Activated effector memory CD4-positive, alpha-beta T cell treated with Interleukin-2 at 50 U/mL for 16 hours (primary cell): ENCODE measurements at places on chromosomes 7 and 10.

DNA sequence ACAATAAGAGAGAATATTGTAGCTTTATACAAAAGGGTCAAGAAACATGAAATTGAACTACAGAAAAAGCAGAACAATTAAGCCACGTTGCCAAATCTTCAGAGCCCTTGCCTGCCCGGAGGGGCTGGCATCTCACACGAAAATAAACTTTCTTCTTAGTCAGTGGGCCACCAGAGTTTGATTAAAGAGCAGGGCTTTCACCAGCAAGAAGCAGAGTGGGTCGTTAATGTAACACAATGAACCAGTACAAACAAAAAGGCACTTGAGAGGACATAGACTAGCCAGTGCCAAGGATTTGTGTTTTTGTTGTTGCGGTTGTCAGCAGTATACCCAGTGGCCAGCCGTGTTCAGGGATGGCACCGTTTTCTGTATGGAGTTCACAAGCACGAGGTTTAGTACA lies 155.4 kb downstream of the NRP1 start:
- no peak for DNase-seq

GRCh38 chr7:95205665-95206225 lies 118.6 kb downstream of the PON1 start:
- no peak for DNase-seq

- no peak for DNase-seq
Observed at GRCh38 chr7:24801883-24802282, 44.6 kb upstream of the GSDME start.

DNA sequence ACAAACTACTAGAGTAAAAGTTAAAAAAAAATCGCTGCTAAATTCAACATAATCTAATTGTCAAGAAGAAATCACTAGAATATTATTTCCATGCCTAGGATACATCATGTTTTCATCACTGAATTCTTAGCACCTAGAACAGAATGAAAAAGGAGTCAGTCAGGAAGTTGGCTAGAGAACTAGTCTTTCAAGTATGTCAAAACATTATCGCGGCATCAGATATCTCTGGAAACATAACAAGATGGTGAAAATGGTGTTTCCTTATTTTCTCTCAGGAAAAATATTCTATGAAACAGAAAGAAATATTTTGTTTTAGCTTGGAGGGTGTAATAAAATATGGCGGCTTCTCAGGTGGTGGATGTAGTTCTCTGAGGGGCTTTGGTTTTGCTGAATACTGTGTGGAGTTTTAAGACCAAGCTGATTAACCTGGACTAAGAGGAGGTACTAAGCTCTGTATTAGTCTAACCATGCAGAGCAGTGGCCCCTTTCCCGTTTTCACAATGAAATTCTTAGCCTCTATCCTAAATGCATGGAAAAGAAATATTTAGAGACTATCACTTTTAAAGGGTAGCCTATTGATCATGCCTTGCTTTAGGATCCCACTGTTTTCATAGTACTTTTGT lies 205.6 kb downstream of the MDFIC start:
- DNase-seq, result no peak

GRCh38 chr10:14498326-14498725 lies 167.6 kb upstream of the FRMD4A start:
- no peak for DNase-seq

DNA sequence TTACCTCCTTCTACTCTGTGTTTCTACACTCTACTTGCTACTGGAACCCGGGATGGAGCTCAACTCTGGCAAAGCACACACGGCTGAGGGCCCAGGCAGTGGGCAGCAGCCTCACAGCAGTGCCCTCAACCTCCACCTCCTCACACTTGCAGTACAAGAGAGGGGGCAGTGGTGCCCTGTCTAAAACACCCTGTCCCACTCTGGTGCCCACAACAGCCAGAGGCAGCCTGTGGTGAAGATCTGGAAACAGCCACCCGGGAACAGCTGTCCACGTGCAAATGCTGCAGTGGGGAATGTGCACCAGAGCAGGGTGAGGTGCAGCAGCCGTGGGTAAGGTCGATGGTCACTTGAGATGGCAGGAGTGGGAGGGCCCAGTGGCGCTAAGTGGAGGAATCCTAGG lies 13.7 kb downstream of the MAT1A start:
- DNase-seq, result no peak

GRCh38 chr7:156759579-156760202 lies 119.1 kb downstream of the RNF32 start:
- no peak for DNase-seq

GRCh38 chr7:87003872-87004798 lies 55.3 kb downstream of the ELAPOR2 start:
- DNase-seq, result no peak

DNA sequence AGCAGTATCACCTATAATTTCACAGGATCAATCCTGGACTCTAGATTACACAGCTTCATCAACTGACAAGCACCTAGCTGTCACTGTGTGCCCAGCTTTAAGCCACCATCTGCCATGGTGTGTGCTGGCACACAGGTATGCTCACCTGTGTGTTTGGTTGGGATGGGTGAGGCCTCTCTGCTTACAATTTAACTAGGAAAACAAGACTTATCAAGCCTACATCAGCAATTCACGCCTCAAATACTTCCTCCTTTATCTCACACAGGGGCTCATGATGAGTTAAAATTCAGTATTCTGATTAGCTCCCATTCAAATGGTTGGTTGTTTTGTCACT lies 608.2 kb downstream of the PARD3 start:
- DNase-seq, result no peak

DNA sequence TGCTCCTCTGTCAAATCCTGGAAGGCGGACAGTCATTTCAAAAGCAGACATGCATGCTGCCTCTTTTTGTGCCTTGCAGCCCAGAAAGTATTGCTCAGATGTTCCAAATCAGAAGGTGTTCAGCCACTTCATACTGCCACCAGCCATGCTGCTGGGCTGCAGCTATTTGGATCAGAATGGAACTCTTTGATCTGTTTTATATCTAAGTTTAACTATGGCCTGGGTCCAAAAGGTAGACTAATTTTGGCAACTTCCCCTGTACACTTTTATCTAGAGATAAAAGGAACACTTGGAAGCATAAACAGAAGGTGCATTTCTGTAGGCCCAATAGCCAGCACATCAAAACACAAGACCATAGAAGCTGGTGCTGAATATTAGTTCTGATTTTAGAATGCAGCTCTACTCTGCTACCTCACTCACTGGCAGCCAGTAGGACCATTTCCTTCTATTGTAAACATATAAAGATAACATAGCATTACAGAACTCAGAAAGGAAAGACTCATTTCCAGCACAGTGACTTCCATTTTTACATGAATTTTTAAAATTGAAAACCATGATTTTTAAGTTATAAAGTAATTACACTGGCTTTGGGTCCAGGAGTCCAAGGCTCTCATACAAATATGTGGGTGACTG lies 143.1 kb upstream of the CAV2 start:
- DNase-seq, result no peak

DNA sequence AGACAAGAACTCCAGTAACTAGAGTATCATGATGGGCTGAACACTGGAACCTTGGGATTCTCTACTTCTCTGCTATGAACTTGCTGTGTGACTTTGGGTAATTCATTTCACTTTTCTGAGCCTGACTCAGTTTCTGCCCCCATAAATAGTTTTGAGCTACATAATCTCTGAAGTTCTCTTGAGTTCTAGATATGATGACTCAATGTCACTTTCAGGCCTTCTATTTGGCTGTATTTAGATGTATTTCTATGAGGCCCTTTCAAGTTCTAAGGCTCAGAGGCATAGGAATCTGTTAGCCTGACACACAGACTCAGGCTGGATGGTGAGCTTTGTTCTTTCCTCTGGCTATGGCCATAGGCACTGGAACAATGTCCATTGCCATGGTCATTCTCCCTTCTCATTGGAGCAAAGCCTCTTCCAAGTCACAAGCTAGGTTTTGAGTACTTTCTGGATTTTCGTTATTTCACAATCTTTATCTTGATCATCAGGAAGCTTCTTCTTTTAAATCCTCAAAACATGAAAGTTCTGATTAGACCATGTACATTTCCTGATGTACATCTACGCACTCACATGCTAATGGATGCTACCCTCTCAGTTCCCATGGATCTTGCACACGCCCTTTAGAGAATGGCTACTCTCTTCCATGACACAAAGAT lies 101.6 kb downstream of the TES start:
- no peak for DNase-seq

DNA sequence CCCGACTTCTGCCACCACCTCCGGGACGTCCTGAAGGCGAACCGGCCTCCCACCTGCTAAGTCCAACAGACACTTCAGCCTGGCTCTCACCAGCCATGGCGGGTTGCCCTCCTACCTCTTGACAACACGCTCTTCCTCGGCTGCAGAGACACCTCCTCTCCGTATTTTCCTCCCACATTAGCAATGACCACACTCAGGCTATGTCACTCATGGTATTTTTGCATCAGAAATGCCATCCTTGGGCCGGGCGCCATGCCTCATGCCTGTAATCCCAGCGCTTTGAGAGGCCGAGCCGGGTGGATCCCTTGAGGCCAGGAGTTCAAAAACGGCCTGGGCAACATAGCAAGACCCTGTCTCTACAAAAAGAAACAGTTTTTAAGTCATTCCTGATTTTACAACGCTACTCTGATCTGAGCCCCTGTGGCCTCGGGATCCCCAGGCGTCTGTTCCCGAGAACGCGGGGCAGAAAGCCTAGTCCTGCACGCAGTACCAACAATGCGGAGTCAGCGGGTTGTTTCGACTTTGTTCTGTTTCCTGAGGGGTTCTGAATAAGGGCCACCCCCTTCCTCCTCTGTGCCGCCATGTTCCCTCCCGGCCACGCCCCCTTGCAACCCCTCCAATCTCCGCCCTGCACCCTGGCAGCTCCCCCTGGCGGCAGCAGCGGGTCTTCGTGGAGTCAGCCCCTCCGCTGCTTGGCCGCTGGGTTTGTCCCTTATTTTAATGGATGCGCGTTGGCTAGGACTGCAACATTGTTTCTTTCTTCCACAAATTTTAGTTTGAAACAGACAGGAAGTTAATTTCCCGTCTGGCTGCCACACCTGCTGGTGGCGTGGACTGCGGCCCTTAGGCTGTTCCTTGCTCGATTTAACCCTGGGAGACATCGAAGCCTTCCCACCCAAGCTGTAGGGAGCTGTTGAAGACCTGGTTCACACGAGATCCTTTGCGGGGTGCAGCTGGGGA lies 9.7 kb upstream of the ZFAND2A start:
- DNase-seq, result peak; percentile 38
